Naive thymus-derived CD8-positive, alpha-beta T cell (primary cell): ENCODE measurements at places on chromosomes 5 and 9. TPM values are rescaled to one million over a fixed set of nuclear protein-coding genes. Genes with fewer than 3 reads are reported as not detected.

GRCh38 chr5:29485333-29485732, 1708.2 kb upstream of the CDH6 start:
- no peak for DNase-seq

DNA sequence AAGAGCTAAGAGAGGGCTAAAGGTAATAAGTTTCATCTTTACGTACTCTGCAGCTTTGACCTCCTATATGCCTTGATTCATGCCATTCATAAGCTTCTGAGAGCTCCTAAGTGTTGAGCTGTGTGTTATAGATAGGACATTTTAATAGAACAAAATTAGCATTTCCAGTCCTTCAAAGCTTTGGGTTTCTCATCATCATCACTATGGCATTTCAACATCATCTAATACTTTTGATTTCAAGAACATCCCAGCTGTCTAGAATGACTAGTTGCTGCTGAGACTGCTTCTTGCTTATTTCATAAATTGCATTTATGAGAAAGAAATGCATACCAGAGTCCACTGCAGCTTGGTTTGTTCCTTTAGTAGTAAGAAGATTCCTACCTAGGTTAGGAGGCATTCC, 201.7 kb downstream of the SGCD start:
- no peak for DNase-seq

- no peak for DNase-seq
Observed at GRCh38 chr5:144844086-144844485, 673.4 kb downstream of the KCTD16 start.

GRCh38 chr9:99820685-99821395, 845 bp upstream of the NR4A3 start:
- peak; percentile 25 for DNase-seq

DNA sequence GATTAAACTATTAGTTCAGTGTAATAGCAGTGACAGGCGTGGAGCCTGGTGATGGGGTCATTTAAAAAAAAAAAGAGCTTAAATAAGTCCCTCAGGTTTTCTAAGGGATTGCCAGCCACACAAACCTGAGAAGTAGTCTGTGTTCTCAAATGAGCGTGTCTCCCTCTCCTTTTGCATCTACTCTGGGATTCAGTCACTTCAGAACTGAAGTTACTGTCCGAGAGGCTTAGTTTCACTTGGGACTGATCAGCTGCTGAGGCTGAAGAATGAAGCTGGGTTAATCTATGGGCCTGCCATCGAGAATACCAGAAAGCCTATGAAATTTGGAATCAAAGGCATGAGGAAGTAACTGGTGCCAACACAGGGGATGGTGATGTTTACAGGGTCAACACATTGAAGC, 310.1 kb downstream of the ADAMTS6 start:
- no peak for DNase-seq

DNA sequence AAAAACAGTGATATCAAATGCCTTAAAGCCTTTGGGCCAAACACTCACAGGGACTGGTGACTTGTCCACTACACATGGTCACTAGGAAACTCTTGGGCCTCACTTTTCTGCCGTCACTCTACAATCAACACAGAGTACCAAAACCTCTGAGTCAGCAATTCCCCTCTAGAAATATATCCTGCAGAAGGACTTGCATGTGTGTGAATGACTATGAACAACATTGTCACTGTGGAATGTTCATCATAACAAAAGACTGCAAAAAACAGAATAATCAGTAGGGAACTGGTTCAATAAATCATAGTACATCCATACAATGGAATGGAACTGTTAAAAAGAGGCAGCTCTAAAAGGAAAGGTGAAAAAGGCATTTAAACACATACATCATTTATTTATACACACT, 44.1 kb upstream of the SMU1 start:
- DNase-seq: no peak

GRCh38 chr9:23683611-23684061, 142.4 kb downstream of the ELAVL2 start:
- DNase-seq: no peak

DNA sequence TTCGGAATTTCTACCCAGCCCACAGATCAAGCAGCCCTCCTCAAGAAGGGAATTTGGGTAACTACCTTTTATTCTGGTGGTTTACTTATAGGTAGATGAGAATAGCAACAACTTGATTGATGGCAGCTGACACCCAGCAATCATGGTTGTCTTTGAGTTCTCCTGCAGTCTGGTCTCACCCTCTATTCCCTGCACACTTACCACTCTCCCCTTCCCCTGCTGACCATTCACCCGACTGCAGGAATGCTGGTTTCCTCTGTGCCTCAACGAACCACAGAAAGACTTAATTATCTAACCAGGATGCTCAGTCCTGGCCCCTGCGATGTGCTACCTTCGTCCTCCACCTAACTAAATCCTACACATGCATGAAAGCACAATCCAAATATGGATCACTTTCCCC, 243.0 kb downstream of the RFK start:
- DNase-seq: no peak

DNA sequence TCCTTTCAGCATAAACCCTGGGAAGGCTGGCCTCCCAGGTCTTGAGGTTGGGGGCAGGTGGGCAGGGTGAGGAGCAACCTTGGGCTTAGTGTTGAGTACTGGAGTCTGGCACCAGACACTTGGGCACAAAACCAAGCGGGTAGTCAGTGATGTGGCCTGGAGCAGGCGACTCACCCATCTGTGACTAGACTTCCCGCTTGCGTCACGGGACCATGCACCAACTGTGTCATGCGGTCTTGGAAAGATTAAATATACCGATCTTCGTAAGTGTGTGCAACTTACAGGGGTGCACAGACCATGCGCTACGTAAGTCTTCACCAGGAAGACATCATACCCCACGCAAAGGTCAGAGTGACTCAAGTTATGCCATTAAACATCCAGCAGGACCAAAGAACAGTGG, 304.4 kb upstream of the IRX4 start:
- no peak for DNase-seq

GRCh38 chr5:41264019-41264418, 50.7 kb upstream of the C6 start:
- DNase-seq: no peak

DNA sequence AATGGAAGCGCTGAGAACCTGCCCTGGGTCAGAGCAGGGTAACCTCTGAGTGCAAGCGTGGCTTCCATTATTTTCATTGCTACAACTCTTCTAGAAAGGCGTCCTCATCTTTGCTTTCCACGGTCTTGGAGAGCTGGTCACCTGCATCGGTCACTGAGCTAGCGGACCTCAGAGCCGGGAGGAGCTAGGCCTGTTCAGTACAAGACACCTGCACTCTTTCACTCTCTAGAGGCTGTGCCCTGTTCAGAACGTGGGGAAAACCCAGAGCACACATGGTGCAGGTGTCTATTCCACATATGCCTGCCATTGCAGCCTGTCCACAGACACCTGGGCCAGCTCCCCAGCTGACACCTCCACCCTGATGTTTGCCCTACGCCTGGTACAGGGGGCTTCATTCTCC, 147.8 kb upstream of the IRX2 start:
- no peak for DNase-seq

- no peak for DNase-seq
Observed at GRCh38 chr9:88166660-88167059, 28.4 kb upstream of the SPATA31C2 start.

DNA sequence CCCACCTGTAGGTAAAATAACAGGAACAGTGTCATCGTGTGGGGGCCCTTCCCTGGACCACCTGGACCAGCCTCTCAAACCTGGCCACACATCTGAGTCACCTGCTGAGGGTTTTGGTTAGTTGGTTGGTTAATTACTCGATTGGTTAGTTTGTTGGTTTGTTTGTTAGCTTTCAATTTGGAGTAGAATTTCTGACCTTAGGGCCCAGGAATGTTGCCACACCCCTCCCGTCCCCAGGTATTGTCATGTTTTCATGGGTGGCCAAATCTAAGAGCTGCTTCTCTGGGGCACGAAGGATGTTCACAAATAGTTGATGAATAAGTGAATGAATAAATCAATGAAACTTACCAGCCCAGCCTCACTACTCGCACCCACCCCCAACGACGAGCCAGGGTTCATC, 21.9 kb downstream of the NTNG2 start:
- no peak for DNase-seq

- DNase-seq: peak; percentile 1
Observed at GRCh38 chr9:21558615-21559401, 76.7 kb upstream of the IFNE start.

DNA sequence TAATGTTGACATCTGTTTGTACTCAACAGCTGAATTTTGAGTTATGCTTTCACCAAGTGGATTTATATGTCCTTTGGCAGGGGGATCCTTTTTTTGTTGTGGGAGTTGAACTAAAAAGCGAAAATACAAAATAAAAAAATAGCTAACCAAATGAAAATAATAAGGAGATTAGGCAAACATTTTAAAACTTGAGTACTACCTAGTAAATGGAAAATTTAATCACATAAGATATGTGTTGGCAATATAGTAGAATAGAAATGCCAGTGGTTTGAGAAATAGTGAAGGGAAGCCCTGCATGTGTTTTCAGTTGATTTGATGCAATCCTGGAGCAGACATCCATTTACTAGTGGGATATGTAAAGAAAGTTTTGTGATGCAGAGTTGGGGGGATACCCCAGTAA, 98.0 kb downstream of the RASGRF2 start:
- DNase-seq: no peak

GRCh38 chr9:32326146-32326545, 58.3 kb upstream of the ACO1 start:
- DNase-seq: no peak

- no peak for DNase-seq
Observed at GRCh38 chr5:3007577-3007976, 256.1 kb upstream of the IRX2 start.

- DNase-seq: peak; percentile 62
Observed at GRCh38 chr5:127518319-127518621, 830 bp downstream of the PRRC1 start.

DNA sequence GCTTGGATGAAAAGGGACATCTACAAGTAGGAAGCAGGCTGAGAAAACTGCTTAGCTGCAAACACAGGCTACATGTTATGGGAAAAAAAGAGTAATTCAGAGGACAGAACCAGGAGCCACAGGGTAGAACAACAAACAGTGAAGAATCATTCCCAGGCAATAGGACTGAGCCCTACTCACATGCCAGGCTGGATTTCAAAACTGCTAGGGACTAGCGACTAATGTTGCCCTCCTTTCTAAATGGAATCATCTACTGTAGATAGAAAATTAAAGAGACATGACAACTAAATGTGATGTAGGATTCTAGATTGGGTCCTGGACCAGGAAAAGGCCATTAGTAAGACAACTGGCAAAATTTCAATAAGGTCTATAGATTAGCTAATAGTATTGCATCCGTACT, 15.3 kb downstream of the NRG2 start:
- no peak for DNase-seq

DNA sequence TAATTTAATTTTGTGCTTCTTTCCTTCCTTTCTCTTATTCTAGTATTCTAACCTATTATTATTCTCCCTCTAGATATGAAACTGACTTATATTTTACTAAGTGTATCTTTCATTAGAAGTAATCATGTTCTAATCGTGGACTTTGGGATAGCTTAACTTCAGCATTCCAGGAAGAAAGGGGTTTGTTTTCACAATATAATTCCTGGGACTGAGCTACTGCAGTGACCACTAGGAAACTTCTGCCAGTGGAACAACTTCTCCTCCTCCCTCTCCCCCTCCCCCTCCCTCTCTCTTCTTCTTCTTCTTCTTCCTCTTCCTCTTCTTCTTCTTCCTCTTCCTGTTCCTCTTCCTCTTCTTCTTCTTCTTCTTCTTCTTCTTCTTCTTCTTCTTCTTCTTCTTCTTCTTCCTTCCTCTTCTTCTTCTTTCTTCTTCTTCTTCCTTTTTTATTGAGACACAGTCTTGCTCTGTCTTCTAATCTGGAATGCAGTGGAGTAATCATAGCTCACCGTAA, 127.9 kb downstream of the NNT start:
- no peak for DNase-seq

GRCh38 chr5:33981408-33982162, 2.9 kb downstream of the SLC45A2 start:
- no peak for DNase-seq

DNA sequence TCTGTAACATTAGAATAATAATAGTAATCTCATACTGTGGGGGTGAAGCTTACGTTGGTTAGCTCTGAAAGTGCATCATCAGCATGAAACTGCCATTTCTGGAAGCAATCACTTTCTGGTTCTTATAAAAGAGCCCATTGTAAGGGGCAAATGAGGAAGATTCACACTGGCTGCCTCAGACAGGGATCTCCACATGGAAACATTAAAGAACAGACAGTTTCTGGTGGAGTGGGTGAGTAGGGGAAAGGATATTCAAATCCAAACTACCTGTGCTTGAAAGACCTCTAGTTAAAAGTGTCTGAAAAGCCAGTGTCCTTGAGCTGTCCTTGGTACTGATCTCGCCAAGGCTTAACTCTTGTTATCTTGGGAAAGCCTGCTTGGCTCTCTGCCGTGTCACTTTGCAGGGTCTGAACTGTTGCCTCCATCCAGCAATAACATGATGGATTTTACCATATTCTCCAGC, 19.1 kb upstream of the SLC31A2 start:
- no peak for DNase-seq

DNA sequence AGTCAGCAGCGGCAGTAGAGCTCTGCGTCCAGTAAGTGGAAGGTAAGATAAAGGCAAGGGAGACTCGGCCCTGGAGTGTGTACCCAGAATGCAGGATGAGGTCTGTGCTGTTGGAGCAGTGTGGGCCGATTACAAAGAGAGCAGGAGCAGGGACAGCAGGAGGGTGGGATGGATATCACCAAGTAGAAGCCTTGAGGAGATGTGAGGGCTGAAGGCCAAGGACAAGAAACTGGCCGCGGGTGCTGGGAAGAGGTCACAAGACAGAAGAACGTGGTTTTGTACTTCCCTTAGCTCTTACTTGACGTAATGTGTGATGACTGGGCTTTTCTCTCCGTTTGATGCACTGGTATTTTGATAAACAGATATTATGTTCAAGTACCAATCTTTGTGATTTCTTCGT, 43.7 kb downstream of the OR2V1 start:
- no peak for DNase-seq

- no peak for DNase-seq
Observed at GRCh38 chr5:79736528-79737514, 47.2 kb downstream of the CMYA5 start.

- no peak for DNase-seq
Observed at GRCh38 chr5:174707671-174708070, 16.7 kb upstream of the MSX2 start.

GRCh38 chr5:67215519-67216471, 19.2 kb upstream of the CD180 start:
- peak; percentile 75 for DNase-seq

DNA sequence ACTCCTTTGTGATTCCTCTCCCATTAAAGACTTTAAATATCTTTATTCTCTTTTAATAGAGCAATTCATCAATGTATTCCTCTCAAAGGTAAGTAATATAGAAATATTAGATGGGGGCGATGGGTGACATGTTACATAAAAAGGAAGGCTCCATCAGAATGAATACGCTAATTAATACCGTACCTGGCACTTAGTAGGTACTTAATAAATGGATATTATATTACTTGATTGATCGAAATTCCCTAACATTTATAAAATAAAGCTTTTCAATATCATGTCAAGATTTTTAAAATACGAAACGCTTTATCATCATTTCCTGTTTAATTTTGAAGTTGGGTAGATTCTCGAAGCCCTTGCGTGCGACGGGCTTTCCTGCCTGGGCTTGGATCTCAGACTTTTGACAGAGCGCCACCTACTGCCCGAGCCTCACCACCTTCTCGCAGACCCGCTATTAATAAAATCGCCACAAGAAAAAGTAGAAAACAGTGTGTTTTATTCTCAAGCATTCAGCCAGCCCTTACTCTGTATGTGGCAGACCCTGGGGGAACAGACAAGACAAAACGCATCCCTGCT, 99.4 kb downstream of the C5orf15 start:
- DNase-seq: peak; percentile 70

The ZNF883 gene
- polyA plus RNA-seq: 1.1 TPM

The FYB1 gene
- polyA plus RNA-seq: 312 TPM

The DMGDH gene
- polyA plus RNA-seq: 0.12 TPM

The BTNL8 gene
- not detected for polyA plus RNA-seq

The ISCA1 gene
- polyA plus RNA-seq: 41.4 TPM

The GABRP gene
- not detected for polyA plus RNA-seq

The SLCO4C1 gene
- polyA plus RNA-seq: not detected
